CD8-positive, alpha-beta memory T cell (primary cell): ENCODE measurements at places on chromosomes 2 and 18. TPM values are rescaled to one million over a fixed set of nuclear protein-coding genes. Genes with fewer than 3 reads are reported as not detected.

TDRD15 gene
- 0.05 TPM for polyA plus RNA-seq

GRCh38 chr18:52077251-52077983 lies 262.6 kb upstream of the DCC start:
- DNase-seq: no peak

PIEZO2 gene
- polyA plus RNA-seq: not detected

PAIP2B gene
- 2.2 TPM for polyA plus RNA-seq

DNA sequence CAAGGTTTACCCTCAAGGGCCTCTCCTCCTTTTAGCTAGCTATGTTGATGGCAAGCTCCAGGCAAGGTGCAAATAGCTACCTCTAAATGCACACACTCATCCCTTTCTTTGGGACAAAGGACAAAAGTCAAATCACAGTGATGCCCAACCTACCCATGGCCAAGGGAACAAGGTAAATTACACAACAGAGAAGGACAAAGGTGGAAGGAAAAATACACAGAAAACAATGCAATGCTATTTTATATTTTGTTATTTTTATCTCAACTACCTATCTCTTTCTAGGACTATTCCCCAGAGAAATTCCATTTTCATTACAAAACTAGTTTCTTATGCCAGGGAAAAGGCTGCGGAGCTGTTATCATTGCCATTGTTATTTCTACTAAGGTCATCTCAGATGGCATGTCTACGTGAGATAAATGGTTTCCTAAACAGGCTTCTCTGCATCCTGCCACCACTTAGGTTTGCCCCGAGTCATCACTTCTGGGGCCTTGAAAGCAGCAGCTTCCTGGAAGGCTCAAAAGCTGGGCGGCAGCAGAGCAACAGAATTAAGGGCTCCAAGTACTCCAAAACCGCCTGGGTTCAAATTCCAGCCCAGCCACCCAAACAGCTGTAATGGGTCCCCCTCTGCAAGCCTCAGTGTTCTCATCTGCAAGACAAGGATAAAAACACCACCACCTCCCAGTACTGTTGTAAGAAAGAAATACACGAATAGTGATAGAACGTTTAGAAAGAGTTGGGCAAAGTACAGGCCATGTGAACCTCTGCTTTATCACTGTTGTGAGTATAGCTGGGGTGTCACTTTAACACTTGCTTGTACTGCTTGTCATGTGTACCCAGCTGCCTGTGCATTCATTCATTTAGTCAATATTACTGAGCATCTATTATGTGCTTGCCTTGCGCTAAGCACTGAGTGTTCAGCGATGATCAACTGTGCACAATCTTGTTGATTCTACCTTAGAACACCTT lies 20.9 kb downstream of the BCL2 start:
- no peak for DNase-seq

EDAR gene
- 0.64 TPM for polyA plus RNA-seq

COBLL1 gene
- polyA plus RNA-seq: not detected

DNA sequence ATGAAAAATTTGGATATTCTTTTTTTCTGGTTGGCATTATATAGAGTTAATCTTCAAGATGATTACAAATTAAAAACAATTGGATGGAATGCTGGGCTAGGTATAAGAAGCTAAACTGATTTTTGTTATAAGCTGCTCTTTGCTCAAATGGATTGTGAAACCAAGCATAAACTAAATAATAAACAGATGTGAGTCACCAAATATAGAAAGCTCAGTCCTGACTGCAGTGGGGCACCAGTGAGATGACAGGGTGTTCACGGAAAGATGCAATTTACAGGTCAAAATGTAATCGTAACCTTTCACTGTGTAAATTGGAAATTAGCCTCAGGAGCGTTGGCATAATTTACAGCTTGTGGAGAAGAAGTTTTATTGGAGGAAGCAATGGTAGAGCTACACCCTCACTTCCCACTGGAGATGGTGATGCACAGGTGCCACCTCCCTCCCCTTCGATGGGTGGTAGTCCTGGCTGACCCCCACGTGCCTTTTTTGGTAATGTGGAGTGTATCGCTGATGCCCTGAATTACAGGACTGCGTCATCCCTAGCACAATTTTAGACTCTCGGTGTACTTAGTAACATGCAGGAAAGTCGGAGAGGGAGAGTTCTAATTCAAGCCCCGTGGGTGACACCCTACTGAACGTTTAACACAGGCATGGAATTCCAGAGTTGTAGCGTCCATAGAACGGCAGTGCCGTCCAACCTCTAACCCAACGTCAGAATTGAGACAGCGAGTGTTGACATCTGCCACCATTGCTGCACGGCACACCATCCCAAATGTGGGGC lies 73.9 kb upstream of the NFATC1 start:
- no peak for DNase-seq

- DNase-seq: no peak
These were observed 278.2 kb downstream of the CALCRL start for GRCh38 chr2:187169864-187170263.

CYP1B1 gene
- polyA plus RNA-seq: not detected

DNA sequence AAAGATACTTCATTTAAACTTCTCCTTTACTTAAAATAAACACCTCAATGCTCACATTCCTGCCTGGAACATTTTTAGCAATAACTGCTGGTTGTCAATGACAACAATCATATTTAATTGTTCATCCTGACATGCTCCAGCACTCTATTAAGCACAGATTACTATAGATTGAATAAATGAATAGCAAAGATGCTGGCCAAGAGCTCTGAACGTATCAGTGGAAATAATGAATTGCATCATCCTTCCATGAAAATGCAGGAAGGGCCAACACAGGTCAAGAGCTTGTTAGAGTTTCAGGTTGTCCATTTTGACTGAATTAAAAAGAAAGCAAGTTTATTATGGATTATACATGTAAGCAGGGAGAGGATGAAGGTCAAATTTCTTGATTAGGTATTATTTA lies 994.0 kb downstream of the TSN start:
- DNase-seq: no peak

FOXI3 gene
- not detected for polyA plus RNA-seq

TBC1D8 gene
- 0.69 TPM for polyA plus RNA-seq

GRCh38 chr18:35203067-35203466 lies 37.8 kb upstream of the ZNF397 start:
- DNase-seq: no peak

TRABD2A gene
- 36.6 TPM for polyA plus RNA-seq

DNA sequence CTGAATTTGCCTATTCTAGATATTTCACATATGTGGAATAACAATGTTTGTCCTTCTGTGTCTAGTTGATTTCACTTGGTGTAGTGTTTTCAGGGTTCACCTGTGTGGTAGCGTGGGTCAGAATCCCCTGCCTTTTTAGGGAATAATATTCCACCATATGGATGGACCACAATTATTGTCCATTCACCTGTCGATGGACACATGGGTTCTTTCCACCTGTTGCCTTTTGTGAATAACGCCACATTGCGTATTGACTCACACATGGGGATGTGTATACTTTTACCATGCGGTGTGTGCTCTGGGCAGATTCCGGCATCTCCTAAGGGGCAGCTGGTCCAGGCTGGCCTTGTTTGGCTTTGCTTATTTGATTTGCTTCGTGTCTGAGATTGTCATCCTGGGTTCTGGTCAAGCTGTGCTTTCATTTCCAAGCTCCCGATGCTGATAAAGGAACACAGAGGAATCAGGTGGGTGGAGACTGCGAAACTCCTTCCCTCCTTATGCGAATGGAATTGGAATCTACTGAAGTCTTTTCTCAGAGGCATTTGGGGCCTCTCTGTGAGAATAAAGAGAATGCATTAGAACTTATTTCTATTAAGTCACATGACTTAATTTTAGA lies 18.9 kb upstream of the ALLC start:
- DNase-seq: no peak

FAM110C gene
- 0.15 TPM for polyA plus RNA-seq

GRCh38 chr2:47023332-47023731 lies 107.7 kb upstream of the MCFD2 start:
- peak; percentile 19 for DNase-seq

DNA sequence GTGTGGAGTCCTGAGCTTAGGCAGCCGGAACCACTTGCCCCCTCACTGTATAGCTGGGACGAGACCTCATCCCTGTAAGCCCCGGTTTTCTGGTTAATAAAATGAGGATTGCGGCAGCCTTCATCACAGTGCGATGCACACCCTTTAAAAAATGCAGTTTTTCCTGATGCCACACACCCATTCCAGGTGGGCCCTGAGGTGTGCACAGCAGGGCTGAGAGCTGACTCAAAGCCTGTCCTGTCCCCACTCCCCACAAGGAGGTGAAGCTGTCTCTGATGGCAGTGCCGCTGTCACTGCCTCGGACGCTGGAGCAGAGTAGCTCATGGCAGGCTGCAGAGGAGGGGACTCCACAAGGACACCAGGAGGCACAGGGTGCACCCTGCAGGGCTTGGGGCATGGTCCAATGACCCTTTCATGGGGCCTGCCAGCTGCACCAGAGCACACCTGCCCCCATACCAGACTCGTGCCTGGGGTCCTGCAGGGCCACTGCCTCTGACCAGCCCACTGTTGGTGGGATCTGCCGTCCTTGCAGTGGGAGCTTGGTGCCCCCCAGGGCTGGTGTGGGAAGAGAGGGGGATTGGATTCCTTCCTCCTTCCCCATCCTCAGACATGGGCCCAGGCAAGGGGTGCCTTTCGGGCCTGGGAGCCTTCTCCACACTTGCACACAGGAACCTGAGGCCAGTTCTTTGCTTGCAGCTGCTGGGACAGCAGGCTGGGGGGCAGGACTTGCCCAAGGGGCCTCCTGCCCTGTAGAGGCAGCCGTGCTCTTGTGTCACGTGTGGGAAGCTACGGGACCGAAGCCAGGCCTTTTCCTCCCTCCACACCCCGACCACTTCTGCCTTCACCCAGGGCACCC lies 22.8 kb downstream of the GPC1 start:
- no peak for DNase-seq

DNA sequence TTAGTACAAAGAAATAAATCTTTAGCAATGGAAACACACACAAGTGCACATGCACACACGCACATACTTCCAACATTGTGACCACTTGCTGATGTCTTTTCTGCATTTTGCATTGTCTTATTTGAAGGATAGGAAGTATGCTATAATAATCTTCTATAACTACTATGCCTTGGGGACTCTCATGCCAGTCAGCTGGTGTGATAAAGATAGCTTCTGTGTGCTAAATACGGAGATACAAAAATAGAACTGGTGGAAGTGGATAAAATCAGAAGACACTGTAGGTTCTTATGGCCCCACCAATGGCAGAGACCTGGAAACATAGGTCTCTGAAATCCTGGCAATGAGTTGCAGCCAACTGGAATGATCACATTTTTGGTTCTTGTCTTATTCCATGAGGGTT lies 31.5 kb upstream of the RASGRP3 start:
- DNase-seq: no peak

DNA sequence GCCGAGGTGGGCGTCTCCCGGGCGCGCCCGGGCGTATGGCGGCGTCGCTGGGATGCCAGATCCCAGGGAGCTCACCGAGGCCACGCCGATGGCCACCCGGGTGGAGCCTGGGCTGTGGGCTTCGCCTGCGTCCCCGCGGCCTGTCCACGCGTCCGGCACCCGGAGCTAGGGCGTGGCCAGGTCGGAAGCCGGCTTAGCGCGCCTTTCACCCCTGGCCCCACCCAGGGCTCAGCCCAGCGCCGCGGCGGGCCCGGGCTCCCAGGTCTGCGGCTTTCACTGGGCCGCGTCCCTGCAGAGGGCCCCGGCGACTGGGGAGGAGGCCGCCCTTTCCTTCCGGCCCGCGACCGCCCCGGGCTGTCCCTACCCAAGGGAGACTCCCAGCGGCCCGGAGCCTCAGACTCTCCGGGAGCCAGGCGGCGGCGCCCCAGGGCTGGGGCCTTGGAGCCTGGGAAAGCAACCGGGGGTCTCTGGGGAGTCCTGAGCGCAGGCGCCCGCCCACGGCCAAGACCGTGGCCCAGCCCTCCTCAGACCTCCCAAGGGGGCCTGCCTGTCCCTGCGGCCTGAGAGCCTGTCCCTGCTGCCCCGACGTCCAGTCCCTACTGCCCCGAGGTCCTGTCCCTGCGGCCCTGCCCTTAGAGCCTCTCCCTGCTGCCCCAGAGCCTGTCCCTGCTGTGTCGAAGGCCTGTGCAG lies 36.3 kb upstream of the ITM2C start:
- no peak for DNase-seq

CROCC2 gene
- not detected for polyA plus RNA-seq

DNA sequence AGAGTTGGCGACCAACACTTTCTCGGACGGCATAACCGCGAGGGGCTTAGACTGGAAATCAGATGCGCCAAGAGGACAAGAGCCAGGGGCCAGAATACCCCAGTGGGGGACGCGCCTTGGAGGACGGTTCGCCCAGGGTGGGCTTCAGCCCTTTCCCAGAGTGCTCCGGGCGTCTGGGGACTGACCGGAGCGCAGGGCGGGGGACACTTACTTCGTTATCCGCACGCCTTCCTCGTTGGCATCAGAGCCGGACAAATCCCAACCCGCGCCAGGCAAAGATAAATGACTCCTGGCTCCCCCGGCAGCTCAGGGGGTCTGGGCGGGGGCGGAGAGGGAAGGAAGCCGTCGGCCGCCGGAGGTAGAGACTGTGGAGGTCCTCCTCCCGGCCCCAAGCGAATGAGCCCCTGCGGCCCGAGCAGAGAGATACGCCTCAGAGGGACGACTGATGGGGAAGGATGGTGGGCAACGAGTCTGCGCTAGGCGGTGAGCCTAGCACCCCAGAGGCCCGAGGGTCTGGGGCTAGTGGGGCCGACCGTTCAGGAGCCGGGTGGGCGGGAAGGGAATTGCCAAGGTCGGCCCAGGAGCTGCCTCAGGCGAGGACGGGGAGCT lies 4.7 kb upstream of the SATB2 start:
- no peak for DNase-seq

- DNase-seq: no peak
These were observed 1133.6 kb upstream of the ZEB2 start for GRCh38 chr2:145653553-145653952.

DNA sequence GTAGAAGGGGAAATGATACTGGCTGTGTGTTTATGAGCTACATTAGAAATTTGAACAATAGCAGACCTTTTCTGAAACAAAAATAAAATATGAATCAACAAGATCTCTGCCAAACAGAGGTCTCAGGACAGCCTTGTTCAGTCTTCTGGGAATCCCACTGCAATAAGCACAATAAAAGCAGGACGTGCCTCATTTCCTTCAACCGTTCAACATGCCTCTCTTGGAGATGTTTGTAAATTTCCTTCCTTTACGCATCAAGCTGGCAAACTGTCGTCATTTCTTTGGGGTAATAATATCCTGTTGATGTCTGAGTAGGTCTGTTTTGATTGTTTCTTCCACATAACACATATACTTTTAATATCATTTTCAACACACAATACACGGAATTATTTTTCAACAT lies 77.2 kb downstream of the TCF4 start:
- DNase-seq: no peak

GRCh38 chr2:65372619-65373018 lies 59.8 kb downstream of the SPRED2 start:
- DNase-seq: no peak
